SJCRH30 (cell line): ENCODE measurements at places on chromosomes 5 and 9.

DNA sequence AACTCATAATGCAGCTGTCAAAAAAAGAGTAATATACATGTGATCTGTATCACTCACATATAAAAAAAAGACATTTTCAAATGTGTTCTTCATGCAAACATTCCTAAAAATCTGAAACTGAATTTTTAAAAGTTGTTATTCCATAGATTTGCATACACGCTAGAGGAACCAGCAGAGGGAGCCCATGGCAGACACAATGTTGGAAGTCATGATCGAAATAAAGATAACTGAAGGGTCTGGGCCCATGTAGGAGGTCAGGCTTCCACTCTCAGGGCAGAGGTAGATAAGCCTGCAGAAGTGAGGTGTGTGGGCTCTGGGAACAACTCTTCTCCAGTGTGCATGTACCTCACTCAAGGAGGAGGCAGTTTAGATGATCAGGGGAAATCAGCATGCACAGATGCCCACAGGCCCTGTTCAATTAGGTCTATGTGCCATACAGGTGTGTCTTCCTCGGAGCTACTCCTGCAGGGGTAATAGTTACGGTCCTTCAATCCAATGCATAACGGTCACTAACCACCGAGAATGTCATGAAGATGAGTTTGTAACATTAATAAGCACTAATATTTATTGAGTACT lies 208.6 kb downstream of the EPB41L4A start:
- peak; percentile 38 for DNase-seq

- no peak for DNase-seq
Measured at GRCh38 chr9:15401266-15401665, 21.4 kb upstream of the SNAPC3 start.

DNA sequence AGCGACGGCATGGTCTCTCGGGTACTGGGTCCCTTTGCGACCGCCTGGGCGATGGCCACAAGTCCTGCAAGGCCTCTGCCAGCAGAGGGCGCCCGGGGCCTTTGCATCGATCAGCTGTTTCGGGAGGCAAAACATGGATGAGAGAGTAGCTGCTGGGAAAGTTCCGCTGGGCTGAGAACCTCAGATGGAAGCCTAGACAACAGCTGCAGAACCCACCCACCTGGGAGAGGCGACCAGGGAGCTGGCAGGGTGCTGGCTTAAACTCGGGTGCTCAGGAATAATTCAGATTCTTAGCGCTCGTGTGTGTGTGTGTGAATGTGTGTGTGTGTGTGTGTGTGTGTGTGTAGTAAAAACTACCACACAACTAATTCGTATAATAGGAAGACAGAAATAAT lies 50.0 kb downstream of the TRIM32 start:
- peak; percentile 99 for DNase-seq

DNA sequence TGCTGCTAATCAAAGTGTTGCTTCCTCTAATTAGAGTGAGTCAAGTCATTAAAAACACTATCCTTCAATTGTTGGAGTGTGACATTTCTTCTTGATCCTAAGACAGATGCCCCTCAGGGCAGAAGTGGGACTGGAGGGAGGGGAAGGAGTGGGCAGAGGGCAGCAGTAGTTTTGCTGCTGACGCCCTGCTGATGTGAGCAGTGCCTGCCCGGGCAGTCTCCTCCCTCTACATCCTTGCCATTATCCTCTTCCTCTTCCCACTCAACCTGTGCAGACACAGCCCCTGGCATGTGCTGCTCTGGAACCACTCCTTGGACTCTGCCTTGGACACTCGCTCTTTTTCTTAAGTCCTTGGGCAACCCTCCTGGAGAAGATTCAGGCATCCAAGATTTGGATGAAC lies 232.5 kb downstream of the HSPA4 start:
- no peak for DNase-seq

GRCh38 chr5:10990634-10991033 lies 229.6 kb upstream of the DAP start:
- no peak for DNase-seq

DNA sequence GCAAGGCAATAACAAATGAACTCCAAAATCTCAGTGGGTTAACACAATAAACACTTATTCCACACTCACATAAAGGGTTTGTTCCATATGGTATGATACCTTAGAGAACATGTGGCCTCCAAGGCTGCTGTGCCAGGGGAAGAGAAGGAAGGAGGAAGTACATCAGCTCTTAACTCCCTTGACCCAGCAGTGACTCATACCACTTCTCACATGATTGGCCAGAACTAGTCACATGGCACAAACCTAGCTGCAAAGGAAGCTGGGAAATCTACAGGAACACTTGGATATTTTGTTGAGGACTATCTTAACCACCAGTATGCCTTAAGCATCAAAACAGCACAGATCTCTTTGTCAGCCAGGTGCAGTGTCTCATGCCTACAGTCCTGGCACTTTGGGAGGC lies 99.3 kb downstream of the SLIT3 start:
- no peak for DNase-seq

- no peak for DNase-seq
Measured at GRCh38 chr5:96285823-96286222, 147.2 kb downstream of the PCSK1 start.

DNA sequence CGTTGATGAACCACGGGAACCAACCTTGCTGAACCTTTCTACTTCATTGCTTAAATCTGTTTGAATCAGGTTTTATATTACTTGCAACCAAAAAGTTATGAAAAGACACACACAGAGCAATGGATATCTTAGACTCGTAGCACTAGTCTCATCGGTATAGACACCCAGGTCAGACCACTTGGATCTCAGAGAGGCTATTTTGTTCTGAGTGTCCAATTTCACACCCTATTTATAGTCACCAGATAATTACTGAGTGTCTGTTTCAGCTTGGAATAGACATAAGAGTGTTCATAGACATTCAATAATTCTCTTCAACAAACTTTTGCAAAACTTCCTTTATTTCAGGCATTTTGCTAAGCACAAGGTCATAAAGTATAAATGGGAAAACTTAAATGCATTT lies 145.4 kb upstream of the EGFLAM start:
- DNase-seq = no peak

- no peak for DNase-seq
Measured at GRCh38 chr9:95176755-95177319, 140.7 kb downstream of the FANCC start.

- DNase-seq = no peak
Measured at GRCh38 chr5:12459326-12459725, 555.1 kb upstream of the CTNND2 start.

DNA sequence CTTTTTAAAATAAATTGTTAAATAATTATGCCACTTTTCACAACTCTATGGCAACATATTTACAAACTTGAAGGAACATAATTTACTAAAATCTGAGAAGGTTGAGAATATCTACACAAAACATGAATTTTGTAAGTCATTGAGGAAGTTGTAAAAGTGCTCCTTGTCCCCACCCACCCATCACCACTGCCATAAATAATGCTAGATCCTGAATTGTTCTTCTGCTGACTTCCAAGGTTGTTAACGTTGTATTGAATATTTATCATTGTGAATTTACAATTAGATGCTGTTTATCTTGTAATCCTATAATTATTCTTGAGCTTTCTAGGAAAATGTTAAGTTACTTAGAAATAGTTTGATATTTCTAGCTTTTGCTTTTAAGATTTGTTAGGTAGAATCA lies 908.0 kb upstream of the COX7C start:
- no peak for DNase-seq

DNA sequence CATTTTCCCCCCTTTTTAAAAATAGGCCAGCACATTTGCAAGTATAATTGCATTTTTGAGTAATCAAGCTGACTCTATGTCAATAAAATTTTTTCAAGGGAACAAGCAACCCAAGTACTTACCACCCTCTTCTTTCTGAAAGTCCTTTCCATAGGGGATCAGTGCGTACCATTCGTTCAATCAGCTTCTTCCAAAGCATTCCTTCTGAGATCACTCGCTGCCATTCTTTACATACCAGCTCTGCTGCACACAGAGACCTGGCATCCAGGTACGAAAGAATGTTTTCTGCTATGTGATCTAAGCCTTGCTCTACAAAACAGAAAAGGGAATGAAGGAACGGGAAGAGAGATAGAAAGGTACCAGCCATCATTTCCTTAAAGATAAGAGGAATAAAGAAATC lies 106.6 kb downstream of the FBXW11 start:
- no peak for DNase-seq

- no peak for DNase-seq
Measured at GRCh38 chr5:108763222-108763916, 15.7 kb downstream of the FER start.

DNA sequence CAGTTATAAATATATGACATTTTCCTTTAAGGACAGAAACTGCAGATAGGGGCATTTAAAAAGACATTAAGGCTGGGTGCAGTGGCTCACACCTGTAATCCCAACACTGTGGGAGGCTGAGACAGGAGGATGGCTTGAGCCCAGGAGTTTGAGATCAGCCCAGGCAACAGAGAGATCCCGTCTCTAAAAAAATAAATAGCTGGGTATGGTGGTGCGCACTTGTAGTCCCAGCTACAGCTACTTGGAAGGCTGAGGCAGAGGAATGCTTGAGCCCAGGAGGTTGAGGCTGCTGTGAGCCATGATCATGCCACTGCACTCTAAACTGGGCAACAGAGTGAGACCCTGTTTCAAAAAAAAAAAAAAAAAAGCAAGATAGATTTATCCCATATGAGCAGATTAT lies 63.6 kb downstream of the CSNK1A1 start:
- DNase-seq = no peak
